ENCODE measurements at places on chromosomes 5 and 9. TPM values are rescaled to one million over a fixed set of nuclear protein-coding genes. Genes with fewer than 3 reads are reported as not detected.

Gene SPOCK1
- total RNA-seq: 55.5 TPM

Gene FTMT
- total RNA-seq: not detected

- no peak for DNase-seq
These were observed 3.1 kb downstream of the POLR3G start for GRCh38 chr5:90477621-90478215.

- no peak for DNase-seq
These were observed 105.2 kb downstream of the DAB2IP start for GRCh38 chr9:121756474-121757280.

GRCh38 chr5:118937393-118938061, 50.8 kb downstream of the DTWD2 start:
- no peak for DNase-seq

- no peak for DNase-seq
These were observed 1.8 kb upstream of the DCANP1 start for GRCh38 chr5:135448791-135449507.

- DNase-seq: no peak
These were observed 253.5 kb upstream of the NREP start for GRCh38 chr5:112010475-112010874.

Gene ENTPD2
- 26.8 TPM for total RNA-seq

- no peak for DNase-seq
These were observed 75.8 kb upstream of the PCSK5 start for GRCh38 chr9:75814667-75815066.

DNA sequence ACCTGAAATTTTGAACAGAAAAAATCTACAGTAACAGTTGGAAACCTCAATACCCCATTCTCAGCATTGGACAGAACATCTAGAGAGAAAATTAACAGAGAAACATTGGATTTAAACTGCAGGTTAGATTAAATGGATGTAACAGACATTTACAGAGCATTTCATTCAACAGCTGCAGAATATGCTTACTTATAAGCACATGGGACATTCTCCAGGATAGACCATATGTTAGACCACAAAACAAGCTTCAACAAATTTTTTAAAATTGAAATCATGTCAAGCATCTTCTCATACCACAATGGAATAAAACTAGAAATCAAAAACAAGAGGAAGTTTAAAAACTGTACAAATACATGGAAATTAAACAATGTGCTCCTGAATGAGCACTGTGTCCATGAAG, 316.3 kb downstream of the FAM170A start:
- no peak for DNase-seq

Gene OLFML2A
- total RNA-seq: 2.8 TPM

DNA sequence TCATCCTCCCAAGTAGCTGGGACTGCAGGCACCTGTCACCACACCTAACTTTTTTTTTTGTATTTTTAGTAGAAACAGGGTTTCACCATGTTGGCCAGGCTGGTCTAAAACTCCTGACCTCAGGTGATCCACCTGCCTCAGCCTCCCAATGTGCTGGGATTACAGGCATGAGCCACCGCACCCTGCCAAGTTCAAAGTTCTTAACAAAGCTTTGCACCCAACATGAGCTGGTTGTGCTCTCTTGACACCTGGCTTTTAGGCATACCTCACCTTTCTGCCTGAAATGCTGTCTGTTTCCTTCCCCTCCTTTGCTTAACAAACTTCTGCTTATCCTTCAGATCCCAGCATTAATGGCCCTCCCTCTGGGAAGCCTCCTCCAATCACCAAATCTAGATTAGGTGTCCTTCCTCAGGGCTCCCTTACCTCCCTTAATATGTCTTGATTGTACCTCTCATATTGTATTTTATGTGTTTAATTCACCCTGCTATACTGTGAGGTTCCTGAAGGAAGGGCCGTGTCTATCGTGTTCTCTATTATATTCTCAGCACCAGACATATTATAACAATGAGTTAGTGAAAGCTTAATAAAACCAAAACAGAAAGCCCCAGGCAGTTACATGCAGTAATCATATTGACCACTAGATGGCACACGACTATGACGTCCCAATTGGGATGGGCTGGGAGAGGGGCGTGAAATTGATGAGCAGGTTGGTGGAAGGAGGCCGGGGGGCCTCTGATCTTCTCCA, 62.9 kb upstream of the PPARGC1B start:
- DNase-seq: no peak

DNA sequence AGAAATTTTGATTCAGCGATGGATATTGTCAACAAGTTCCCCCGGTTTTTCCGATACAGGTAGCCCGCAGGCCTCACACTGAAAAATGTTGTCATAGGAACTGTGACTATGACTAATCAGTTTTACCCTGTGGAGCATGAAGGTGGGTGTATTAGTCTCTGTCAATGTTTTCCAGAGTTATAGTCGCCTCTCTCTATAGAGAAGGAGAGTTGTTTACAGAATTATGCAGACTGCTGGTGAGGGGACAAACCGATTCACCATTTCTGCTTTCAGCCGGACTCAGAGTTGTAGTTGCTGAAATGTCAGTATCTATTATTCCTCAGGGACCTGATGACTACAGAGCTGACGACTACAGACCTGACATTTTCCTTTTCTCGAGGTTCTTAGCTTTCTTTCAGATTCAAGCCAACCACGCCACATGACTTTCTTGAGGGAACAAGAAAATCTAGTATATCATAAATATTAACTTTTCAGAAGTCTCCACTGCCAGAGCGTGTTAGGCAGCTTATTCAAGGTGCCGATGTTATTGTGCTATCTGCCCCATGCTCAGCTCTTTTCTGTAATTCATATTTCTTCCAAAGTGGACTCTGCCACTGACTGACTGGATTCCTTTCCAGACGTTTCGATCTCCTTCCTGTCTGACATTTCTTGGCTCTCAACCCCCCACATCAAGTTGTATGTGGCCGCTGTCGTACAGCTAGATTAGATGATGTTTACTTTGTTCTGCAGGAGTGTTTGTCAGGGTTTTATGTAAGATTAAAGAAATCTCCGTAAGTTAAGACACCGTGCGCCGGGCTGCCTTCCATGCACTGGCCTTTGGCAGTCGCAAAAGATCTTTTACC, 178.1 kb downstream of the FGF1 start:
- DNase-seq: no peak

Gene KCTD16
- total RNA-seq: 0.22 TPM

DNA sequence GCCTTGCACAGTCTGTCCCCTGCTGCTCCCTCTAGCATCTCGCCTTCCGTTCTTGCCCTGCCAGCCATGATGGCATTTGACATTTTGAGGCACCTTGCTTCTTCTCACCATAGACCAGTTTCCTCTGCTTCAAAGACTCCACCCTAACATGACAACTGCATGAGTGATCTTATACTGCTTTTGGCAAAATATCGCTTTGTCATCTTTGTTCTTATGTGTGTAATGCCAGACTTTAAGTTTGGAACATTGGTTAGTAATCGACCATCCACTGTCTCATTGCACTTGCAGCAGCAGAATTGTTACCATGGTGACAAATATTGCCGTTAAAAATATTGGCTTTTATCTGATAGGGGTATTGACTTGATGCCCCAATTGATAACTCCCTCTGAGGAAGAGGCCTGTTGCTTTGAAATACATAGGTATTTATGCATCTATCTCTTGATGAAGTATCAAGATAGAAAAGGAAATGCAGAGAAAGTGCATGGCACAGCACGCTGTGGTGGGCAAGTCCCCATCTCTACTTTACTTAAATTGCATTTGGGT, 6.8 kb downstream of the GARIN3 start:
- DNase-seq: no peak

Gene CDX1
- total RNA-seq: 140 TPM

Gene PALM2AKAP2
- total RNA-seq: 0.69 TPM

Gene SLC1A1
- total RNA-seq: 44.8 TPM

GRCh38 chr5:96671441-96671840, 9.3 kb downstream of the CAST start:
- DNase-seq: no peak

DNA sequence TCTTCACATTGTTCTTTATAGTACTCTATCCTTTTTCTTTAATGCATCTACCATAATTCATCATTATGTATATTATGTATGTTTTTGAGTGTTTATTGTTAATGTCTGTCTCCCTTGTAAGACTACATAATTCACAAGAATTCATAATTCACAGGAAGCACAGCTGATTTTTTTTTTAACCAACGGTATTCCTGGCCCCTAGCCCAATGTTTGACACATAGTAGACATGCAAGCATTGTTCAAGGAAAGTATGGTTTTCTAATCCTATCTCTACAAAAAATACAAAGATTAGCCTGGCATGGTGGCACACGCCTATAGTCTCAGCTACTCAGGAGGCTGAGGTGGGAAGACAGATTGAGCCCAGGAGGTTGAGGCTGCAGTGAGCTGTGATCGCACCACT, 160.6 kb downstream of the PPP2R2B start:
- no peak for DNase-seq

GRCh38 chr5:65100911-65101631, 332.3 kb downstream of the CWC27 start:
- DNase-seq: no peak

GRCh38 chr5:51433052-51433710, 49.9 kb downstream of the ISL1 start:
- no peak for DNase-seq

Gene TAS2R1
- not detected for total RNA-seq

Gene PPP2R2B
- 5.9 TPM for total RNA-seq

Gene NUTM2F
- not detected for total RNA-seq

GRCh38 chr9:71857159-71857558, 53.8 kb downstream of the ABHD17B start:
- DNase-seq: no peak

- DNase-seq: no peak
These were observed 53.4 kb upstream of the RARS1 start for GRCh38 chr5:168432903-168433302.

Data from mucosa of descending colon (tissue), 3 donors.